ENCODE measurements at places on chromosomes 5 and 9.

DNA sequence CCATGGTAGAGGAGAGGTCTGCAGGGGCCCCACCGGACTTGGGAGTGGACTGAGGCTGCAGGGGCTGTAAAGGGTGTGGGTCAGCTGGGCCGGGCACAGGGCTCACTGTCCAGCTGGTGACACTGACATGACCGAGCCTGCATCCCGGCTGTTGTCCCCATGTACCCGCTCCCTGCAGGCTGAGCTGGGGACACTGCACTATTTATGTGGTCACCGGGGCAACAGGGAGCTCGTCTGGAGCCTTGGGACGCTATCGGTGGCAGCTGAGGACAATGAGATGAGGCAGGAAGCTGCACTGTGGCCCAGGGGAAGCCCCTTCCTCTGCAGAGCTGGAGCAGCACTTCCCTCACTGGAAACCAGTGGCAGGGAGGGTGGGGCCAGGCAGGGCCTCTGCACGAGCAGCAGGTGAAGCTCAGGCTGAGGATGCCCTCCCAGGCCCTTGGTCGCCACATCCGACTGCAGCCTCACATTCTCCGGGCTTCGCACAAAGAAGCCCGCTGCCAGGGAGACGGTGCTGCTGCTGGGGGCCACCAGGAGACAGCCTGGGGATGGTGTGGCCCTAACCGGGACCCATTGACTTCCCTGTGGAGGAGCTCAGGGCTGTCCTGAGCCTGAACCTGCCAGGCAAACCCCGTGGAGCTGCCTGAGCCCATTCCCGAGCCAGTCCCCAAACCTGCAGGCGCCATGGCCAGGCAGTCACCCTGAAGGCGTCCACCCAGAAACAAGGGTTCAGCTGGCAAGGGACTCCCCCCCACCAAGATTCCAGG, 26.4 kb downstream of the ZDHHC11B start:
- peak; percentile 59 for DNase-seq

DNA sequence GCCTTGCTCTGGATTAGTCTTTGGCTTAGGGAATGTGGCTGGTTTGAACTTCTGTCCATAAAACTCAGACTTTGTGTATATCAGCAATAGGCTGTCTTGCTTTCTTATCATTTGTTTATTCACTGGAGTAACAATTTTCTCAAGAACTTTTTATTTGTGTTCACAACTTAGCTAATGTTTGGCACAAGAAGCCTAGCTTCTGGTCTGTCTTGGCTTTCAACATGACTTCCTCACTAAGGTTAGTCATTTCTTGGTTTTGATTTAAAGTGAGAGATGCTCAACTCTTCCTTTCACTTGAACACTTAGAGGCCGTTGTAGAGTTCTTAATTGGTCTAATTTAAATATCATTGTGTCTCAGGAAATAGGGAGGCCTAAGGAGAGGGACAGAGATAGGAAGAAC, 4.9 kb downstream of the FBXO38 start:
- no peak for DNase-seq

- no peak for DNase-seq
These were observed 255.7 kb upstream of the TNC start for GRCh38 chr9:115373710-115374045.

DNA sequence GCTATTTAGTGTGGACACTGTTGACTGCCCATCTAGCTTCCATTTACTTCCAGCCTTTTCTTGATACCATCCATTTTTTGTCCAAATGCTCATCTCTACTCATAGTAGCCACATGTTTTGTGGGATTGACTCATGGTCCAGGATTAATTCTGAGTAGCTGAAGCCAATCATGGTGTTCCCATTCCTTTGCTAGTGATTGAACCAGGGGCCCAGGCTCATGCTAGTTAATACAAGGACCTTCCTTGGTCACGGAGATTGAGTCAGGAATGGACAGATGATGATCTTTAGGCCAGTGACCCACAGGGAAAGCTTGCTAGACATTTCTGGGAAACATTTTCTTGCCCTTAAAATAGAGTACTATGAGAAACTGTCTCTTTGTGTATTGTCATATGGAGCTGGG, 272.9 kb upstream of the RIOK2 start:
- DNase-seq = no peak

GRCh38 chr5:106116682-106117081, 1554.1 kb downstream of the EFNA5 start:
- no peak for DNase-seq

DNA sequence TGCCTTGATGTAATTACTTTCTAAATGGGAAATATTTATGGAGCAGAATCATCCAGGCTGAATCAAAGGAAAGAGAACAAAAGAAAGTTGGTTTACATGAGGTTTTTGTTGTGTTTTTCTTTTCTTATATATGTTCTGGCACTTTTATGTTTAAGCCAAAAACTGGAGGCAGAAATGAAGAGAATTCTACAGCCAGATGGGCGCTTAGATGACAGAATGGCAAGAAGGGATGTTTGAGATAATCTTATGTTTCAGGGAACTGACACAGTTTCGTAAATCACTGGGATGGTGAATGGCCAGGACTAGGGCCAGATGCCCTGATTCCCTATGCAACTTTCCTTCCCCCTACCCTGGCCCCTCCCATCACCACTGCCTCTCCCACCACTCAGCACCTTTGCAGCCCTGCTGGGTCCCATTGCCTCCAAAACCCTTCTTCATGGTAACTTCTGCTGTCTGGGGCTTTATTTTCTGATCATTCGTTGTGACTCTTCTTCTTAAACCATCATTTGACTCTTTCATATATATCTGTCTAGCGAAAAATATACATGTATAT, 111.8 kb downstream of the EFNA5 start:
- no peak for DNase-seq

DNA sequence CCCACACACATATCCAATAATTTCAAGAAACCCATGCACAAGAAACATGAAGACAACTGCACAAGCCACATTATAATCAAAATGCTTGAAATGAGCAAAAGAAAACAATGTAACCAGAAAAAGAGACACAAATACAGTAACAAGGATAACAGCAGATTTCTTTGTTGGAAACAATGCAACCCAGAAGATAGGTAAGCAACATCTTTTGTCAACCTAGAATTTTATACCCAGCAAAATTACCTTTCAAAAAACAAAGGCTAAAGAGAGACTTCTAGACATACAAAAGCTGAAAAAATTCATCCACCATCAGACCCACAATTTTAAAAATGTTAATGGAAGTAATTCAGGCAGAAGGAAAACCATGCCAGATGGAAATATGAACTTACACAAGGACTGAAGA, 5.0 kb upstream of the COL23A1 start:
- no peak for DNase-seq

- no peak for DNase-seq
These were observed 251.8 kb downstream of the PBX3 start for GRCh38 chr9:125998837-125999503.

DNA sequence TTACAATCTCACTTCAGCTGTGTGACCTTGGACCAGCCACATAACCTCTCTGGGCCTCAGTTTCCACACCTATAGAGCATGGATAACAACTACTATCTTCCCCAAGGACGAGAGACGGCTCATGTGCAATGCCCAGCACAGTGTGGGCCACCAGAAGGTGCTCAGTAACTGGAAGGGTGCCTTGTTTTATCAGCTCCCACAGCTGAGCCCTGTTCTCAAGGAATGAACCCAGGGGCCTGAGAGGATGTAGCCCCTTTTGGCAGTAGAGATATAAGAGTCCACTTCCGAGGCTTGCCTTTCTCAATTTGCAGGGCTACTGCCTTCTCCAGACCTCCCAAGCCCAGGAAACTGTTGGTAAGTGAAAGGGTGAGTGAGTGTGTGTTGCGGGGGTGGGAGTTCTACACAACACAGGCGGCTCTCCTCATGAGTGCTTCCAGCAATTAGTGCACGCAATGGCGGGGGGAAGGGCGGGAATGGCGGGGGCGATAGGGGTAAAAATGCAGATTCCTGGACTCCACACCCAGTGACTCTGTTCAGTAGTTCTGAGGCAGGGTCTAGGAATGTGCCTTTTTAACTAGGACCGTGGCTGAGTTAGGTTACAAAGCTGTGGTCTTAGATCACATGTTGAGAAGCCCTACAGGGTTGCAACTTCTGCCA, 185.1 kb downstream of the FSTL4 start:
- DNase-seq = no peak

DNA sequence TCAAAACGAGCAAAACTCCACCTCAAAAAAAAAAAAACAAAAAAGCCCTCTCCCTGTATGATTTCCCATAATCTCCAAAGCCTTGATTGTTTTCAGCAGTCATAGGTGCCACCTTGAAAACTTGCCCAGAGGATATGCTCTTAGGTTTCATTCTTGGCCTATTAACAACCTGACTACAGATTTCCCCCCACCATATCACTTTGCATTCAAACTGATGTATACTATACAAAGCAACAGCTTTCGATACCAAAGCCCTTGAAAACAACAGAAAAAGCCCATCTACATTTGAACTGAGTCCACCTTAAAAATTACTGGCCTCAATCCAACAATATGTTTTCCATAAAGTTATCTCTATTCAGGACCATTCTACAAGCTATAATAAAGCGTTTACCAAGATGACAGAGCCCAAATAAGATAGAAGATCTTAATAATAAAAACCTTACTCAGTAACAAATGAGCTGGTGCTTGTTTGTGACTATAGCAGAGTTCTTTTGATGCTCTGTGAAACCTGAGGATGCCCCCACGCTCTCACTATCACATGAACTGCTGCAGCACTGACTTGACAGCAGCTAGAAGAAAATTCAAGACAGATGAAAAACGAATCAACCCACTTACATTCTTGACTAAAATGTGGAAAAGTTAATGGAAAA, 44.4 kb downstream of the FNBP1 start:
- DNase-seq = peak; percentile 49

- no peak for DNase-seq
These were observed 90.9 kb upstream of the GRAMD2B start for GRCh38 chr5:126332326-126332725.

DNA sequence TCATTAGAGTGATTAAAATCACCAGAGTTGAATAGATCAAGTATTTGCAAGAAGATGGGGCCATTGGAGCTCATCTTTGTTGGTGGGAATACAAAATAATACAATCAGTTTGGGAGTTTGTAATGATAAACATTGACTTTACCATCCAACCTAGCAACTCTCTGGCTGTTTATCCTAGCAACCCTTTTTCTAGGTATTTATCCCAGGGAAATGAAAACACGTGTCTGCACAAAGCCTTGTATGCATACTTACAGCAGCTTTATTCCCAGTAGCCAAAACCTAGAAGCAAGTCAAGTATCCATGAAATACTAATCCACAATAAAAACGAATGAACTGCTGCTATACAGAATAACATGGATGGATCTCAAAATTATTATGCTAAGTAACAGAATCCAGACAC, 152.7 kb upstream of the DAB2 start:
- no peak for DNase-seq

DNA sequence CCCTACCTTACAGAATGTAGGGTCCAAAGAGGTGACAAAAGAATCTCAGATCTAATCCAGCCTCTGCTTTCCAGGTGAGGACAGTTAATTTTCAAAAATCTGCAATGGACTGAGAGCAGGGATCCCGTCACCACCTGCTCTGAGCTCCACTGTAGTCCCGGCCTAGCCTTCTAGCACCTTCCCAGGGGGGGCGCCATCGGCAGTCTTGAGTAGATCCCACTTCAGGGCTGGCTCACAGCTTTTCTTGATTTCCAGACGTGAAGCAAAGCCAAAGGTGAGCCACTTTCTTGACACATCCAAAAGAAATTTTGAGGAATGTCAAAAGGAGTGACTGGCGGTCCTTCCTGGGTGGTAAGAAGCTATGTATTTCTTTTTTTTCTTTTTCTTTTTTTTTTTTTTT, 114.1 kb downstream of the SYK start:
- DNase-seq = peak; percentile 71

DNA sequence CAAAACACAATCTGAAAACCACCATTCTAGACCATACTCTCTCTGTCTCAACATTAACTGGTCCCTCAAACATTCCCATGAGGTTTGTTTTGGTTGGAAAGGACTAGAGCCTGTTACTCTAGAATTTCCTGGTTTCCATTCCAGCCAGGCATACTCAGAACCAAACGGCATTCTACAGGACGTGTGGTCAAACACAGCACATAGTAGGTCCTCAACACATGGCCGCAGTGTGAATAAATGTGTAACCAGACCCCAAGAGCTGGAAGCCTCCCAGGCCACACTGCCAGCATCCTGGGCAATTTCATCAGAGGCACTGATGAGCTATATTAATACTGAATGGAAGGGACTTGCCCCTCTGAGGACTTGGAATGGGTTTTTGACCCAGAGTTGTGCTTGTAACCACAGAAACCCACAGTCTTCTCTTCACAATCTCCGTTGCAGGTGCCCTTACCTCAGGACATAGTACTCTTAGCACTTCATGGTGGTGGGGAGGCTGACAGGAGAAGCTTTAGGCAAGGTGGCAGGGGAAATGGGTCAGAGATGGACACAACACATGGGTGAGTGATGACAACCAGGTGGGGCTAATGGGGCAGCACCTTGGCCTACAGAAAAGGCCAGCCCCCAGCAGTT, 66.0 kb downstream of the ZNF366 start:
- DNase-seq = no peak

DNA sequence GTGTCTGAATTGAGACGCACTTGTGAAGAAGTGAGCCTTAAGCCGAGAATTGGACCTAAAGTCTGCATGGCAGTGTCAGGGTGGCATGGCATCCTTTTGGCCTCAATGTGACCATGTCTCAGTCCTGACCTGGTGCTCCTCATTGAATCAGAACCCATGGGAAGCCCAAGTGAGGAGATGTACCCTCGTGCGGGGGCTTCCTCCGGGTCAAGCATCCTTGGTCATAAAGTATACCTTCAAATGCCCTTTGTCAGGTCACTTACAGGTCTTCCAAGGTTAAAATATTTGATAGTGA, 202.2 kb downstream of the GADD45G start:
- DNase-seq = no peak

DNA sequence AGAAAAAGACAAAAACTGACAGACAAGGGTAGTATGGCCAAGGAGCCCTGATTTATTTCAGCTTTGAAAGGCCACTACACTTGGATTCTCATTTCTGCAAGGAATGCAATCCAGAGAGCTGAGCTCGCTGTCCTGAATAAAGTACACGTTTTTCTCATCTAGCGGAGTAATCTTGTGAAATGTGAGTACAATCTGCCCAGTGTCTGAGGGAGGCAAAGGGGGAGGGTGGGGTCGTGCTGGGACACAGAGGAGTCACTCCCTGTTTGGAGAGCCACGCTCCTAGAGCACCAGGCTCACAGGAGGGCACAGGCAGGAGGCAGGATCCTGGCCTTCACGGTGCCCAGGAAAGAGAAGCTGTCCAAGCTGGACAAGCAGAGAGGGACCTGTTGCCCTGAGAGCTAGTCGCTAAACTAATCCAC, 51.0 kb upstream of the IFNK start:
- DNase-seq = no peak

- DNase-seq = no peak
These were observed at the start of gene KIF12 for GRCh38 chr9:114098936-114099668. Gene KIF12 (minus strand): TSS chr9:114099292. CDS start chr9:114099276, 16 bp downstream.

DNA sequence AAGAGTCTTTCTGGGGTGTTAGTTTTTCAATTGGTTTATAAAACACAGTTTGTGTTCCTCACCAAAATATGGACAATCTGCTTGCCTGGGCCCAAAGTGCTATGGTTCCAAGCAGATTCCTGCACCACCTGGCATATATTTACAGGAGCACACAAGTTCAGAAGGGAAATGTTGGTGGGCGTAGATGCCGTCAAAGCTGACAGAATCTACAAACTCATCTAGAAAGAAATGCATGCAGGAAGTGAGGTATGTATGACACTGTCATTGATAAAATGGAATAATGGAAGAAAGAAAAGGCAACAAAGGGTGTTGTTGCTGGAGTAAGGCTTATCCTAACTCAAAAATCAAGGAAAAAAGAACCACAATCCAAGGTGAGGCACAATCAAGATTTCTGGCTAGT, 225.8 kb downstream of the MLLT3 start:
- DNase-seq = no peak

- no peak for DNase-seq
These were observed 898.5 kb upstream of the SEMA6A start for GRCh38 chr5:117473165-117473564.

- no peak for DNase-seq
These were observed 51.7 kb downstream of the CPLANE1 start for GRCh38 chr5:37197340-37198050.
